H9 (cell line): ENCODE measurements at places on chromosomes 13 and 19. TPM values are rescaled to one million over a fixed set of nuclear protein-coding genes. Genes with fewer than 3 reads are reported as not detected.

- DNase-seq, result no peak
- no peaks in the 10 kb centered on the region for H3K4me1 ChIP-seq
- H3K36me3 ChIP-seq, result no peaks in the 10 kb centered on the region
- no peak overlapping the region for H3K4me3 ChIP-seq
Observed at GRCh38 chr19:4593409-4593851, 33.9 kb upstream of the SEMA6B start.

PRODH2 gene
- not detected in 2 replicates for total RNA-seq

DNA sequence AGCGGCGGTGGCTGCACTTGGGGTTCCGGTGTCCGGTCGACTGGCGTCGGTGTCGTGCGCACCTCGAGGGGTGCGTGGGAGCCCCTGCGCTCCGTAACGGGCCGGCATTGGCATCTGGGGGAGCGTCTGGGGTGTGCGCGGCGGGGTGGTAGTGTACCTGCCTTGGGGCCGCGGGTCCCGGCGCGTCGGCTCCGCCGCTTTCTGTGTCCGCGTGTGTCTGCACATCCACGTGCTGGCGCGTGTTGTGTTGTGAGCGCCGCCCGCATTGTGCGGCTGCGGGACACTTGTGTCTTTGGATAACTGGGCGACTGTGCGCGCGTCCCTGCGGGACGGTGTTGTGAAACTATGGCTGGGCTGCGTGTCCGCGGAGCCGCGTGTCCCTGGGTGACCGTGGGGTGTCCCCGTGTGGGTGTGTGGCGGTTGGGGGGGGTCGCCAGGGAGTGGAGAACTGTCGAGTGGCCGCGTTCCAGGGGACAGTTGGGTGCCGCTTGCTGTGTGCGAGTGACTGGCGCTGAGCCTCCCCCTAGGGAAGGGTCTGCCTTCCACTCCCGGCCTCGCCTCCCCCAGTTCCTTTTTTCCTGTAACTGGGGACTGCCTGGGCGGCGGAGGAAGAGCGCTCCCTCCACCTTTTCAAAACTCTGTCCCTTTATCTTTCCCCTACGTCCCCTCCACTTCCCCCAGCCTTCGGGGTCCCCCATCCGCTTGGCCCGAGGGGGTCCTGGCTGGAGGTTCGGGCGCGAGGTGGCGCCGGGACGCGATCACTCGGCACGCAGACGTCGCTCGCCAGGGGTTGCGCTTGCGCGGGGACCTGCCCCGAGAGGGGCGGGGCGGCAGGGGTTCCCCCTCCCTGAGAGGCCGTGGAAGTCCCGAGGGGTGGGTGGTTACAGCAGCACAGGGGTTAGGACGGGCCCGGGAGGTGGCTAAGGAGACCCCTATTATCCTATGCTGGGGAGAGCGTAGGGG, 5.7 kb upstream of the NFIC start:
- H3K36me3 ChIP-seq, result no peaks in the 10 kb centered on the region
- H3K27ac ChIP-seq, result no peak overlapping the region
- DNase-seq, result no peak
- H3K27me3 ChIP-seq, result peaks cover 84% of the 10 kb centered on the region

DNA sequence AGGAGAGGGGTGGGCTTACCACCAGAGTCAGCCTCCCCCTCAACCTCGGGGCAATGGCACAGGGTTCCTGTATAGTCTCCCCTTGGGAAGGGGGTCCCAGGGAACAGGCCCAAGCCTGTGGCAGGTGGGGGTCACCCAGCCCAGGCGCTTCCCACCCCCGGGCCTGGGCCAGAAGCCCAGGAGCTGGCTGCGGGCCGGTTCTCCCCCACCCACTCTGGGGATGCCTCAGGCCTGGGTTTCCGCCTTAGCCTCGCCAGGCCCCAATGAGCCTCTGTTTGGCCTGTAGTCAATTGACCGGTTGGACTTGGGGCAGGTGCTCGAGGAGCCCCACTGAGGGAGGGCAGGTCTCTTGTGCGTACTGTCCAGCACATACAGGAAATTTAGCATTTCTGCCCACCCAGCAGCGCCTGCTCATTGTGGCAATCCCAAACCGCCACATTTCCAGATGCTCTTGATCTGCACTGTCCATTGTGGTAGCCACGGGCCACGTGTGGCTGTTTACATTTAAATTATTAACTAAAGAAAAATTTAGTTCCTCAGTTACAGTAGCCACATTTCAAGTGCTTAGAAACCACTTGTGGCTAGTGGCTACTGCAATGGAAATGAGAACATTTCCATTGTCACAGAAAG, 9.9 kb downstream of the LYL1 start:
- DNase-seq, result no peak
- no peak overlapping the region for H3K27ac ChIP-seq
- H3K36me3 ChIP-seq, result no peaks in the 10 kb centered on the region
- H3K4me3 ChIP-seq, result no peak overlapping the region

GRCh38 chr19:2239173-2239572, 2.5 kb downstream of the SF3A2 start:
- H3K36me3 ChIP-seq, result peaks cover 18% of the 10 kb centered on the region
- no peaks in the 10 kb centered on the region for H3K27me3 ChIP-seq
- peaks cover 4% of the 10 kb centered on the region; the same call in 1 of the 2 replicates for H3K4me1 ChIP-seq
- peak overlapping the region; percentile 96 for H3K4me3 ChIP-seq

CBARP gene
- total RNA-seq, result 25.6 and 28.4 TPM in 2 replicates

DNA sequence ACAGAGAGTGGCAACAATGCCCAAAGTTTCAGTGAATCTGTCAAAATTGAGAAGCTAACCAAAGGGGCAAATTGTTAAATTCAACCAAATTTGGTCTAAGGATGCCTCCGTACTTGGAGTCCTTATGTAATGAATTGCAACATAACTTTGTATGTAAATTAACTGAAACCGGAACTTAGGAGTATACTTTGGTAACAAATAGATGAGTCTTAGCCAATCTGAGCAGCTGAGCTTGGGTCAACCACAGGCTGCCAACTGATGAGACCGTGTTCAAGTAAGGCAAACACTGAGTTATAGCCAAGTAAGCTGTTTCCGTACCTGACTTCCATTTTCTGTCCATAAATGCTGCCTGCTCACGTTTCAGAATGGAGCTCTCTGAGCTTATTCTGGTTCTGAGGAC, 5.3 kb downstream of the VWA8 start:
- H3K36me3 ChIP-seq, result no peaks in the 10 kb centered on the region
- DNase-seq, result no peak
- no peak overlapping the region for H3K4me3 ChIP-seq
- no peak overlapping the region for H3K27ac ChIP-seq

KRTDAP gene
- 0.87 and 1.3 TPM in 2 replicates for total RNA-seq

GRCh38 chr19:50551715-50552187, 16.5 kb downstream of the LRRC4B start:
- DNase-seq, result no peak
- H3K27me3 ChIP-seq, result no peaks in the 10 kb centered on the region; the same call in 1 of the 2 replicates
- peak overlapping the region; percentile 95 for H3K4me3 ChIP-seq
- no peak overlapping the region for H3K27ac ChIP-seq
- no peaks in the 10 kb centered on the region for H3K36me3 ChIP-seq
- H3K4me1 ChIP-seq, result no peaks in the 10 kb centered on the region

DNA sequence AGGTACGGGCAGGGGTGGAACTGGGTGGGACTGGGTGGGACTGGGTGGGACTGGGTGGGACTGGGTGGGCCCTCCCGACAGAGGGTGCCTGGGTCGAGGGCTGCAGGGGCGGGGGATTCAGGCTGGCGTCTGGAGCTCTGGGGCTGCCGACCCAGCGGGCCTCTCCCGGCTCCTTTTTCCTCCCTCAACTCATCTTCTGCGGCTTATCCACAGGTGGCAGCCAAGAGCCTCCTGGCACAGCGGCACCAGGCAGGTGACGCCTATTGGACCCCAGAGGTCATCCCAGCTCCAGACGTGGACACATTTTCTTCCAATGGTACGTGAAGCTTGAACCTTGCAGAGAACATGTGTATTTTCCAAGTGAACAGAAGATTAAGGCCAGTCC, 533 bp downstream of the ZNF544 start:
- H3K4me1 ChIP-seq, result peaks cover 2% of the 10 kb centered on the region; the same call in 1 of the 2 replicates
- H3K4me3 ChIP-seq, result peak overlapping the region; percentile 90
- H3K27ac ChIP-seq, result no peak overlapping the region
- H3K27me3 ChIP-seq, result no peaks in the 10 kb centered on the region
- DNase-seq, result peak; percentile 55
- H3K36me3 ChIP-seq, result peaks cover 52% of the 10 kb centered on the region

DNA sequence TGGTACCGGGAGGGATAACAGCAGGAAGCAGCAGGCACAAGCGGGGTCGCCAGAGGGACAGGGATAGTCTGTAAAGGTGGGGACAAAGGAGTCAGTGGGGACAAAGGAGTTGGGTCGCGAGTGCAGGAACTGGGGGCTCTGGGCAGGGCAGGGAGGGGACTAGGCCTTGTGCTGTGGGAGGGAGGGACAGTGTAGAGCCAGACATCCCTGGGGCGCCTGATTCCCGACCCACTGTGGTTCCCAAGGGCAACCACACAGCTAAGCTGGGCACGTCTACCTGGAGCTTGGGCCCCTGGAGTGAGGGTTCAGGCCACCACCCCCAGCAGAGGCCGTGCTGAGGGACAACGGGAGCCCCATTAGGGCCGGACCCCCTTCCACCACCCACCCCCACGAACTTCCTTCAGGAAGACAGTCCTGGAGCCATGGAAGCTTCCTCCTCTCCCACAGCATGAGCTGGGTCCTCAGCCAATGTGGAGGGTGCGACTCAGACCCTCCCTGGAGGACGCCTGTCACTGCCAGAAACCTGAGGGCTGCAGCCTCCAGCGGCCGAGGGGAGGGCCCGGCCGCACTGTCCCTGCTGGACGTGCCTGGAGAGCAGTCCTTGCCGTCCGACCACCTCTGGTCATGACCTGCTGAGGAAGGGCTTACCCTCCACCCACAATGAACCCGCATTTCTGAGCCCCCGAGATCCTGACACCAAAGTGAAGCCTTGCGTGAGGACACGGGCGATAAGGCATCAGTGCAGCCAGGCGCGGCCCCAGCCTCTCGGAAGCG, 77.9 kb downstream of the SPACA7 start:
- peak; percentile 25 for DNase-seq
- no peak overlapping the region for H3K27ac ChIP-seq
- no peak overlapping the region for H3K4me3 ChIP-seq

NOTCH3 gene
- total RNA-seq, result 164 and 165 TPM in 2 replicates

DNA sequence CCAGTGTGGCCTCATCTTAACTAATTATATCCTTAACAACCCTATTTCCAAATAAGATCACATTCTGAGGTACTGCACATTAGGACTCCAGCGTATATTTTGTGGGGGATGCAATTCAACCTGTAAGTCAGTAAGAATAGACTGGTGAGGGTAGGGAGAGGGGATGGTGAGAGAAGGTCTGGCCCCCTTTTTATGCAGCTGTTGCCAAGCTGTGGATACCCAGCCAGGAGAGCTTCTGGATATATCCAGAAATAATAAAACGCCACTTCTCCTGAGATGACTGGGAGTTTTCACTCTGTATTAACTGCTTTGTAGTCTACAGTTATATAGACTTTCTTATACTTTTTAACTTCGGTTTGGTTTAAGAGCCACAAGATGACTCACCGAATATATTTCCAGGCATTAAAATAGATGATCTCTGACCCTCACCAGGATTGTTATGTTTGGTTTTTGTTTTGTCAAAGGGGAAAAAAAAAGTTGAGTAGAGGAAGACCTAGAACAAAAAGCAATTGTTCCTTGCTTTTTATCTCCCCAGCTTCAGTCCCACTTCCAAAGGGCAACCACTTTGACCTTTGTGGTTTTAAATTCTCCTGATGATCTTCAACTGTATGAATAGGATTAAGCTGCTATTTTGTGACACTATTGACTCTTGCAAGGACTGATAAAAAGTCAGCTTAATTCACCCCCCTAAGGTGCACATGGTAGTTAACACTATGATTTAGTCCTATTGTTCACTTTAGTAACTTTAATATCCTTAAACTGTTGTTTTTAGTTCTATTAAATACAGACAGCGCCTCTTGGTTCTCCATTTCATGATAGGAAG, 3.1 kb upstream of the NEK3 start:
- peaks cover 16% of the 10 kb centered on the region for H3K36me3 ChIP-seq
- no peak overlapping the region for H3K4me3 ChIP-seq
- DNase-seq, result no peak

IGSF23 gene
- not detected in 2 replicates for total RNA-seq

CFAP97D2 gene
- total RNA-seq, result not detected in 2 replicates

DNA sequence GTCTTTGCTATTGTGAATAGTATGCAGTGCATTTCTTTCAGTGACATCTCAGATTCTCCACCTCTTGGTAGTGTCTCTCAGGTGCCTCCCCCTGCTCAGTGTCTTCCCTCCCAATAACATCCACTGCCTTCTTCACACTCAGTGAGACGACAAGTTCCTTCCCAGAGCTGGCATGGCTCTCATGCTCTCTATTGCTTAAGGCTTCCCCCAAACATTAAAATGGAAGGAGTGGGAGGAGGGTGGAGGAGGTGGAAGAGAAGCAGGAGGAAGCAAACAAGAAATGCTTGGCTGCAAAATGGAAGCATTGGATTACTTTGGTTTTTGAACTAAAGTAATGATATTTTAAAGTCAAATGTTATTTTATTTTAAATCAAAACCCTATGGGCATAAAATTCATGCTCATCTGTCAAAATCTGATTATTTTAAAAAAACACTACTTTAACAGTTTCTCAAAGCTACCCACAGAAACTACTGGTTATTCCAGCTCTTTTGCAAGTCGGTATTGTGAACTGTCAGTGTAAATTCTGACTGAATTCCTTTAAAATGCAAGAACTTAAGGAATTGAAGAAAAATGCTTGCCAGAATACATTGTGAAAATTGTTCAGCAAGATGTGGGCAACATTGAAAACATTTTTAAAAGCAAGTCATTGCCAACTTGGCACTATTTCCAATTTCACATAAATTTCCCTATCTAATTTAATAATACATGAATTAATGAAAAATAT, 727.6 kb upstream of the ARGLU1 start:
- no peak overlapping the region for H3K4me3 ChIP-seq
- no peak for DNase-seq
- H3K36me3 ChIP-seq, result no peaks in the 10 kb centered on the region
- no peaks in the 10 kb centered on the region for H3K27me3 ChIP-seq

SLC5A5 gene
- total RNA-seq, result 1.7 and 1.8 TPM in 2 replicates

ZNF836 gene
- total RNA-seq, result 17.4 and 18.3 TPM in 2 replicates

DNA sequence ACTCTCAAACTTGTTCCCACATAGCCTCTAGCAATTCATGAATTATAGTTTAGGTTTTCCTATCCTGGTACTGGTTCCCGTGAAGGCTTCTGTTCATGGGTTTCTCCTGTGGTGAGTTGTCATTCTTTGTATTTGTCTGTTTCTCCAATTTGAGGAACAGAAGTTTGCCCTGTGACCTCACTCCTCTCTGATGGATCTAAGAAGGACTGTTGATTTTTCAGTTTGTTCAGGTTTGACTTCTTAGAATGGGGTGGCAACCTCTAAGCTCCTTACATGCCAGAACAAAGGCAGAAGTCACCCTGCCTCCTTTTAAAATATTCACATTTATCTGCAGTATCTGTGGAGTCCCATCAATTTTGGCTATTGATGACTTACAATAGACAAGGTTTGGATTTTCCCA, 354.0 kb downstream of the SPRY2 start:
- DNase-seq, result no peak
- no peak overlapping the region for H3K27ac ChIP-seq
- H3K27me3 ChIP-seq, result no peaks in the 10 kb centered on the region
- no peaks in the 10 kb centered on the region for H3K4me1 ChIP-seq
- no peak overlapping the region for H3K4me3 ChIP-seq
- peaks cover 3% of the 10 kb centered on the region; the same call in 1 of the 2 replicates for H3K36me3 ChIP-seq

NXNL1 gene
- not detected in 2 replicates for total RNA-seq
